Activated naive CD4-positive, alpha-beta T cell treated with anti-CD3 and anti-CD28 coated beads, Interleukin-2, amount 50 U/mL, for 16 hours (primary cell): ENCODE measurements at places on chromosomes 5 and 9.

- no peak for DNase-seq
Measured at GRCh38 chr9:88587182-88587581, 52.2 kb downstream of the NXNL2 start.

DNA sequence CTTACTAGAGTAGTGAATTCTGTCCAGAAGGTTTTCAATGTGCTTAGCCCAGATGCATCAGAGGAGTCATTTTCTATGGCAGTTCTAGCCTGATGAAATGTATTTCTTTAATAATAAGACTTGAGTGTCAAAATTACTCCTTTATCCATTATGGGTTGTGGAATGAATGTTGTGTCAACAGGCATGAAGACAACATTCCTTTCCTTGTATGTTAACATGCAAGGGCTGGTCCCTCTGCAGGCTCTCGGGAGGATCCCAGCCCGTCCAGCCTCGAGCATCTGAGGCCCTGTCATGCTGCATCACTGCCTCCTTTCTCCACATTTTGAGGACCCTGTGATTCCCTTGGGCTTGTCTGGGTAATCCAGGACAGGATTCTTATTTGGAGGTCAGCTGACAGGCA, 42.9 kb upstream of the FAM120AOS start:
- no peak for DNase-seq

DNA sequence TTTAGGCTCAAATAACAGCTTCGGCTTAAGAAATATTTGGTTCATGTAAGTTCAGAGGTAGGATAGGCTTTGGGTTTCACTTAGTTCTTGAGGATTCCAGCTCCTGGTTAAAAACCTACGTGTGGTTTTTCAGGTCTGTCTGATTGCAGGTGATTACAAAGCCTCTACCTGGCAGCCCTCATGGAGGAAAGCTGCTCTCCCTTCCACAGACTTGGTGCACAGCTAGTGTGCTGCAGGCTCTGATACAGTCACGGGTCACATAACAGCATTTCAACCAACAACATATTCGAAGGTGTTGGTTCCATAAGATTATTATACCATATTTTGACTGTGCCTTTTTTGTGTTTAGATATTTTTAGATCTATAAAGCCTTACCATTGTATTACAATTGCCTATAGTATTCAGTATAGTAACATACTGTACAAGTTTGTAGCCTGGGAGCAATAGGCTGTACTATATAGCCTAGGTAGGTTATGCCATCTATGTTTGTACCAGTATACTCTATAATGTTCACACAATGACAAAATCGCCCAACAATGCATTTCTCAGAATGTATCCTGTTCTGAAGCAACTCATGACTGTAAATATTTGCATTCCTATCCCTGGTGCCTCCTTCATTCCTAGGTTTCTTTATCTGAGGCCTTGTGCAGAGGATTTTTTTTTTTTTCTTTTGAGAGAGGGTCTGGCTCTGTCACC, 8.0 kb upstream of the DCP2 start:
- DNase-seq = no peak

DNA sequence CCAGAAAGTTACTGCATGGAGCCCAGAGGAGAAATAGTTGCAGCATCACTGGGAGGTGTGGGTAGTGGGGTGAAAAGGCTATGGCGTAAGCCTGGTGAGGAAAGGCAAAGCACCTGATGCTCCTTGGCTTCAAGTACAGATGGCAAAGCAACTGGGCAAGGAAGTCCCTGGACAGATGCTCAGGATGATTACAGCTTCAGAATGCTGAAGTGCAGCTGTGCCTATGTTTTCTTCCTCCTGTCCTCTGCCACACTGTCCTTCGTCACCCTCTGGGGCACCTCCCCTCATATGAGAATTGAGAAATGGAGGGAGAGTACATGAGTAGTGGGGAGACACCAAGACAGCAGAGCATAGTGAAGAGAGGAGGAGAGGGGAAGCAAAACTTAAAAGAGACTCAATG, 328.0 kb downstream of the PDE4D start:
- no peak for DNase-seq

GRCh38 chr5:146697211-146697610, 181.2 kb upstream of the GPR151 start:
- DNase-seq = no peak

GRCh38 chr9:89171231-89171630, 7.4 kb downstream of the SHC3 start:
- no peak for DNase-seq

DNA sequence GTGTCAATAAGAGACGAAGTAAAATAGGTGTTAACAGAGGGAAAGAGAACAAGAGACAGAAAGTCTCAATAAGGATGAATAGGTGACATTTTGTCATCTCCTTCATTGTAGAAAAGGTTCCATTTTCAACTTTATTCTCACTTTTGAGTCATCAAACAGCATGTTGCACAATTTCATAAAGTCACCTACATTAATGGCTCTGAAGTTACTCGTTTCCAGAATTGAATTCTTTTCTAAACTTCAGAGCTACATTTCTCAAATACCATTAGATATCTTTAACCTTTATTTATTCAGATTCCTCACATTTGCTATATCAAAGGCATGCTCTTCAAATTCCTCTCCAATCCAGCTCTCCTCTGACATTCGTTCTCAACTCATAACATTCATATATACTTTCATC, 13.1 kb downstream of the ADAMTS6 start:
- no peak for DNase-seq

DNA sequence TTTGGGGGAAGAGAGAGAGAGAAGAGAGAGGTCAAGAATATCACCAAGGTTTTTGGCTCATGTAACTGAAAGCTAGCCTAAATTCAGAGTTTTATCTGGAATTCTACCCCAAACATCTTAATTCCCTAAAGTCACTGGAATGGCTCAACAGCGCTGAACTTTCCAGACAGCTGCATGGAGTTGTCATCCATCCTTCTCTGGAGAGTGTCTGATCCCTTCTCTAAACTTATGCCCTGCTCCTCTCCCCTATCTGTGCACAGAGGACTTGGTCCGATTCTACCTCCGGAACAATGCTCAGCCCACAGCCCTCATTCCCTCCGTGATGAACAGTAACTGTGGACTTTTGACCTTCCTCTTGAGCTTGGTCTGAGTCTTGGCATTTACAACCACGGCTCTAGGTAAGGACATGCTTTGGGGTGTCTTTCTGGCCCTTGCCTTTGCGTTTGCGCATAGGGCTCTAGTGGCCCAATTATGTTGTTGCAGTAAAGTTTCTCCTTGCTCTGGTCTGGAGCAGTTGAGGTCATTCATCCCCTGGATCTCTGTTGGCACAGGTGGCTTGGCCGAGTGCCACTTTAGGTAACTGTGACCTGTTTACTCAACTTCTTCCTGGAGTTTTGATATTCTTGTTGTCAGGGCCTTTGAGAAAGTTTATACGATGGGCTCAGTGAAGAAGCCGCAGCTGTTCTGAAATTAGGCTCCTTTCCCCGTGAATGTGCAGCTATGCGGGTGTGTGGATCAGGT, 18.3 kb upstream of the CD180 start:
- DNase-seq = no peak

DNA sequence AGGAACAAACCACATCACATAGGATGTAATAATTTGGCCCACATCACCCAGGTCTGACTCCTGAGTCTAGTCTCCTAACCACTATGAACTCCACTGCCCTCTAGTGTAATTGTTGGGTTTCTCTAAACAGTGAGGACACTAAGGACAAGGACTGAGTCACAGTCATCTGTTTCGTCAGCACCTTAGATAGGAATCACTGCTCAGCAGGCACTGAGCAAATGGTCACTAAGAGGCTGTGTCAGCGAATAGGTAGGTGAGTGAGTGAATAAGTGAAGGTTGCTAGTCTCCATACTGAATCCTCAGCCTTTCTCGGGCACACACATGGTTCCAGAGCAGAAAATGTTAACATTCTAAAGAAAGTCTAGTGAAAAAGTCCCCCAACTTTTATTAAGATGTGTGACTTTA, 278.6 kb downstream of the SPOCK1 start:
- DNase-seq = no peak

GRCh38 chr5:39714036-39714698, 289.4 kb upstream of the DAB2 start:
- peak; percentile 30 for DNase-seq

GRCh38 chr5:14438195-14438606, 143.4 kb upstream of the OTULINL start:
- no peak for DNase-seq

GRCh38 chr9:134629586-134630392, 11.8 kb upstream of the COL5A1 start:
- peak; percentile 3 for DNase-seq

DNA sequence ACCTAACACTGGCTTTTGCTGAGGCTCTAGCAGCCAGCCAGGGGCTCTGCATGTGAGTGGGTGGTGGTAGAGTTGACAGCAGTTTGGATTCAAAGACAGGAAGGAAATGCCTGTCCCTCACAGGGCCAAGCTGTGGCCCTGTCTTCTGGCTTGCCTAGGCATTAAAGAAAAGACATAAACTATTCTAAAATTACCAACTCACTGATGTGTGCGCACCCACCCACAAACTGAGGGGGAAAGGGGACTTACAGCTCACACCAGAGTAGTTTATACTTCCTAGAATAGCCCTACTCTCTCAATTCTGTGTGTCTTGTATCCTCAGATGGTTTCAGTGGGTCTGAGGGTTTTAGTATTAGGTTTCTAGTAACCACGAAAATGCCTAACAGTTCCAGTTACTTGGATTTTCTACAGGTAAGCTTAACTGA, 18.3 kb upstream of the IL13 start:
- no peak for DNase-seq

DNA sequence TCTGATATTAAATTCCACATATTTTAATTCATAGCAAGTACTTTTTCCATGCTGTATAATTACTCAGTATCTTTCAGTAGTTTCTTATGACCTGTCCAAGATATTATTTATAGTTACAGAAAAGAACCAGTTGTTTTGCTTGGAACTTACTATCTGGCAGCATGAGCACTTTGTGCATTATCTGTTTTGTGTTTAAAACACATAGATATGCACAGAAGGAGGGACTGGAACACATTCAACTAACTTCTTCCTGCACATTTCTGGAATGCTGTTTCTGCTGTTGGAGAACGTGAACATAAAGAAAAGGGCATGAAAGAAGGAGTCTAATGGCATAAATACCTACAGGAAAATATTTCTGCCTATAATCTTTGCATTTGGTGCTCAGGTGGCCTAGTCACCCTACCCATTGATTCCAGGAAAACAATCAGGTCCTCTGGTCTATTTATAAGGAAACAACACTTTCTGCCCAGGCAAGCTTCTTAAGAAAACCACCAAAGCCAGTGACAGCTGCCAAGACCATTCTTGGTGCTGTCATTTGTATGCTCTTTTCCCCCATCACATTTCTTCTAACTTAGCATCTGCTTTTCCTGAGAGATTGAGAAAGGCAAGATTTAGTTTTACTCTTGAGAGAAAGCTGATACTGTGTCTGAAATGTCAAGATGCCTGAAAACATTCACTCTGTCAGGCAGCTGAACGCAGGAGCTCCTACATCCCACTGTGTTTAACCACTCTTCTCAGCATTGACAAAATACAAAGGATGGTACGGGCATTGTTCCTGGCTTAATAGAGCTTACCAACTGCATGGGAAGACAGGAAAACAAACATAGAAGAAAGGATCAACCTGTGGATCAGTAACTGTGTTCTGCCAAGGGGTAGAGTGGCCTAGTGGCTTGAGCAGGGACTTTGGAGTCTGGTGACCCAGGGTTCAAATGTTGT, 40.3 kb downstream of the RAB3C start:
- DNase-seq = no peak

DNA sequence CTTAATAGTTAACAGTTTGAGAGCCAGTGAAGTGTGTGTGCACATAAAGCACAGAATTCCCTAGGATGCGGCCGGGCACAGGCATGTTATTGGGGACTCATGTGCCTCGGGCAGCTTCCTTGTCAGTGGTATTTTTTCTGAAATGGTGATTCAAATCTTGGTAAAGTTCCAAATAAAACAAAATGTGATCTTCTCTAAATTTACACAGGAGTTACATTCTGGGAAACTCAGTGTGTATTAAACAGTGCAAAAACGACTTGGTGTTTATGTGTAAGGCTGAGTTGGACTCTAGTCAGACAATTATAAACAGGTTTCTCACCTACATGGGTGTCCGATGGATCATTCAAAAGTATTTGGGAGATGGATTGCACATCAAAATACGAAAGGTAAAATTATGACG, 48.9 kb downstream of the BOD1 start:
- no peak for DNase-seq

GRCh38 chr5:82985763-82986162, 91.4 kb downstream of the TMEM167A start:
- DNase-seq = no peak

DNA sequence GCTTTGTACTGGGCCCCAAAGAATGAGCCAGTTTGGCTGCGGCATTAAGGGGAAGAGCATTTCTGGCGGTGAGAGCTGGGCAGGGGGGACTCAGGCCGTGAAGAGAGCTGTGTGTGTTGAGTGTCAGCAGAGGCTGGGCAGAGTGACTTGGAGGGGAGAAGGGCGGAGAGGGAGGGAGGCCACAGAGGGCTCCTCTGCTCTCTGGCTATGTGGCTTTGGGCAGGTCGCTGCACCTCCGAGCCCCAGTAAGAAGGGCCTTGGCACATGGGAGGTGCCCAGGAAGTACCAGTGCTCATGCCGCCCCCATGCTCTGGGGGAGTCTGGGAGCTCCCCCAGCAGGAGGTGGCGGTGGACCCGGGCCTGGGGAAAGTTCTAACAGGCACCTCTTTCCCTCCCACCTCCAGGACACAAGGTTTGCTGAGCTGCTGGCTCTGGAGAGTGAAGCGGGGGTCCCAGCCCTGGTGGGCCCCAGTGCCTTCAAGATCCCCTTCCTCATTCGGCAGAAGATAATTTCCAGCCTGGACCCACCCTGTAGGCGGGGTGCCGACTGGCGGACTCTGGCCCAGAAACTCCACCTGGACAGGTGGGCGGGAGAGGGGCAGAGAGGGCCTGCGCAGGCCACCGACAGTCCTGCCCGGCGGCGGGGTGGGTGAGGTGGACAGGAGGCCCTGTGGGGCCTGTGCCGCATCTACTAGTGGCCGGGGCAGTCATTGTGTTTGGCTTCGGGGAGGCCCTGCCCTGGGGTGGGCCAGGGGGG, 20.1 kb downstream of the HK3 start:
- DNase-seq = no peak

DNA sequence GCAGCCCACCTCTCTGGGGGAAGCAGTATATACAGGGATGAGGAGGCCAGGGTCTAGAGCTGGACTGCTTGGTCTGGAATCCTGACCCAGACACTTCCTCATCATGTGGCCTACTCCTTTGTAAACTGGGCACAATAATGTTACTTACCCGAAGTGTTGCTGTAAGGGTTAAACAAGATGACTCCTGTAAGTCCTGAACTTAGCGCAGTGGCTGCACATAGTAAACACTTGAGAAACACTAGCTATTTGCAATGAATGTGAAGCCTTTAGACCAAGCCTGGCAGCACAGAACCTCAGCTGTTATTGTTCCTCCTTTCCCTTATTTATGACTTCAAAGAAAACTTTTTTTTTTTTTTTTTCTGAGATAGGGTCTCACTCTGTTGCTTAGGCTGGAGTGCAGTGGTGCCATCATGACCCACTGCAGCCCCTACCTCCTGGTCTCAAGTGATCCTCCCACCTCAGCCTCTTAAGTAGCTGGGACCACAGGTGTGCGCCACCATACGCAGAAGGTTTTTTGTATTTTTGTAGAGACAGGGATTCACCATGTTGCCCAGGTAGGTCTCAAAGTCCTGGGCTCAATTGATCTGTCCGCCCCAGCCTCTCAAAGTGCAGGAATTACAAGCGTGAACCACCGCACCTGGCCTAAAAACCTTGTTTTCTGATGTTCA, 96.2 kb upstream of the IL6ST start:
- DNase-seq = no peak

- DNase-seq = no peak
Measured at GRCh38 chr9:136083558-136084062, 11.5 kb downstream of the NACC2 start.
